ENCODE measurements at places on chromosomes 13 and 19. TPM values are rescaled to one million over a fixed set of nuclear protein-coding genes. Genes with fewer than 3 reads are reported as not detected.

DNA sequence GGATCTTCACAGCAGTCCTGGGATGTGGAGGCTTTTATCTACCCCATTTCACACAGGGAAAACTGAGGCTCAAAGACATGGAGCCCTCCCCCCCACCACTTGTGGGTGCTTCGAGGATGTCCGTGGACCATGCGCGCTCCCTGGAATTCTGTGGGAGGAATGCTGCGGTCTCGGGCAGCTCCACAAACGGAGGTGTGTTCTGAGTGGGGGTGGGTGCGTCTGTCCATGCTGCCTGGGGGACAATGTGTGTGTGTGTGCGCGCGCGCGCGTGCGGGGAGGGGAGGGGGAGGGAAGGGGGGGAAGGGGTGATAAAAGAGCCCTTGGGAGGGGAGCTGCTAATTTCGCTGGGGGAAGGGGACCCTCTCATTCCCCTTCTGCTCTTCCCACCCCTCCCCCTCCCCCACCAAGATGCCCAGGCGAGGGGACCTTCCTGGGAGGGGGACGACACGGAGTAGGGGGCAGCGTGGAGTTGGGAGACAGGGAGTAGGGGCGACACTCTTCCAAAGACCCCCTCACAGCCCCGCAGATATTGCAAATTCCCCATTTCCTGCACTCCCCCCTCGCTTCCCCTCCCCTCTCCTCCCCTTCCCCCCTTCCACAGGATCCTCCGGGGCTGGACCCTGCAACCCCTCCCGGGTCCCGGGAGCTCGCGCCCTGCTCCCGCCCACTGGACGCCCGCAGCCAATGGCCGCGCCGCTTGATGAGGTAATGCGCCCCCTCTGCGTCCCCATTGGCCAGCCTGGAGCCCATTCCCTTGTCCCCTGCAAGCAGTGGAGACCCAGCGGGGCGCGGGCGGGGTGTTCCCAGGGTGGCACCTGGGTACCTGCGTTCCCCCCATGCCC is 18.9 kb upstream of the ZNRF4 start:
- H3K4me1 ChIP-seq, result no peaks in the 10 kb centered on the region
- DNase-seq, result no peak
- H3K4me3 ChIP-seq, result no peak overlapping the region
- H3K27me3 ChIP-seq, result no peaks in the 10 kb centered on the region

DNA sequence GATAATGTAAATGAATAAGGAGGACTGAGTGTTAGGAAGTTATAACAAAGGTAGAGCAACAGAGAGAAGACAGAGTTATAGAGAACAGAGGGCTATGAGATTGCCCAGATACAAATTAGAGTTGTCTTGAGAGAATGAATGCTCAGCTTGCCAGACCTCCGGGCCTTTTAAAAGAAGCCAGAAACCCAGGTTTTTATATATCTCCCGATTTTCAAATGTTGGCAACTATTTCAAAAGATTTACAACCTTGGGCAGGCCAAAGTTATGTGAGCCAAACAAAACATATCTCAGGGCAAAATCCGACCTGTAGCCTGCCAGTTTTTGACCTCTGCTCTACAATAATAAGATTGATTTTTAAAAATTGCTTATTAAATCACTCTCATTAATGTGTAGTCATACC is 573.1 kb upstream of the SLC10A2 start:
- H3K27me3 ChIP-seq, result no peaks in the 10 kb centered on the region
- no peaks in the 10 kb centered on the region for H3K4me1 ChIP-seq
- H3K4me3 ChIP-seq, result no peak overlapping the region
- no peaks in the 10 kb centered on the region for H3K36me3 ChIP-seq
- no peak overlapping the region for H3K27ac ChIP-seq

DNA sequence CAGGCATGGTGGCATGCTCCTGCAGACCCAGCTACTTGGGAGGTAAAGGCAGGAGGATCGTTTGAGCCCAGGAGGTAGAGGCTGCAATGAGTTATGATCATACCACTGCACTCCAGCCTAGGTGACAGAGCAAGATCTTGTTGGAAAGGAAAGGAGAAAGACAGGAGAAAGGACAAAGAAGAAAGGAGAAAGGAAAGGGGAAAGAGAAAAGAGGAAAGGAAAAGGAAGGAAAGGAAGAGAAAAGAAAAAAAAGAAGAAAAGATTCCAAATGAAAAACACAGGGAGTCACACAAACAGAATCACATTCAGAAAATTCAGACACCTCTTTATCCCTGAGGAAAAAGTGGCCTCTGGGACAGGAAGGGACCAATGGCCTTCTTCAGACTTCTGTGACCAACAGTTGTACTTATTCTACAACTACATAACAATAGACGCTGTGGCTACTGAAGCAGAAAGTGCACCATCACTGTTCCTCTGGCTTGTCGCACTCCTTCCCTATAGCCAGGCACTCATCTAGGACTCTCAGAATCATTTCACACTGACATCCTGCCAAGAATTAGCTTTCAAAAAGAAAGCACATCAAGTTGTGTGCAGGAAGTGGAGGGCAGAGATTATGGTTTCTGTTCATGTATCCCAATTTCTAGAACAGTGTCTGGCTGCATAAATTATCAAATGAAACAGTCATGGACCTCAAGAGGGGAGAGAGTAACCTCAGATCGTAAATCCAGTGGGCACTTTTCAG is 5.9 kb downstream of the MTMR6 start:
- no peaks in the 10 kb centered on the region for H3K27me3 ChIP-seq
- no peak overlapping the region for H3K4me3 ChIP-seq
- no peaks in the 10 kb centered on the region for H3K36me3 ChIP-seq
- DNase-seq, result no peak
- H3K27ac ChIP-seq, result no peak overlapping the region

Gene ADPRHL1
- 2.7 TPM for total RNA-seq

Gene NANOS3
- not detected for total RNA-seq

Gene SBSN
- total RNA-seq, result not detected

All from spleen (tissue), 13 donors.